SJSA1 (cell line): ENCODE measurements at places on chromosomes 16 and 17.

- DNase-seq, result no peak
Measured at GRCh38 chr17:81710514-81711308, 1.4 kb upstream of the SLC25A10 start.

DNA sequence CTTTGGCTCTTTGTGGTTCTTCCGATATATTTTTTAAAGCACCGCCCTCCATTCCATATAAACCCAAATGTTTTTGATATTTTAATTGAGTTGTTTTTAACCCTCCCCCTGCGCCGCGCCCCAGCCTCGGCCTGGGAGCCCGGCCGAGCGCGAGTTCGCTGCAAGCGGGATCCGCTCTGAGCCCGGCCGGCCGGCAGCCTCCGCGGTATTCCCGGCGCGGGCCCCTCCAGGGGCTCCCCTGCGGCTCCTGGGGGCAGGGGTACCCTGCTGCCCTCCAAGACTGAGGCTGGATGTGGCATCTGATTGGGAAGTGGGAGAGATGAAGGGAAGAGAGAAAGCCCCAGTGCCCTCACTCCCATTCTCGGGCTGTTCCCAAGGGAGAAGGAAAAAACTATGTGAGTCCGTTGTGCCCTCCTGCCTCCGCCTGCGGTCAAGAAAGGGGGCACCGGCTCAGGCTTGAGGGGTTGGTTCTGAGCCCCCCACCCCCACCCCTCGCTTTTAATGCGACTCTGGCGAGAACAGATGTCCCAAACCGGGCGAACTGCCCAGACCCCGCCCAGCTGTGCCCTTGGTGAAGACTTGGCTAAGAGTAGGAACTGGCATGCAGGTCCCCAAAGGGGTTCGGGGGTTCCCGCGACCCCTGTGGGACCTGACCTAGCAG, 8.6 kb downstream of the NEUROD2 start:
- DNase-seq, result no peak

- no peak for DNase-seq
Measured at GRCh38 chr17:40522961-40523310, 21.5 kb upstream of the TNS4 start.

DNA sequence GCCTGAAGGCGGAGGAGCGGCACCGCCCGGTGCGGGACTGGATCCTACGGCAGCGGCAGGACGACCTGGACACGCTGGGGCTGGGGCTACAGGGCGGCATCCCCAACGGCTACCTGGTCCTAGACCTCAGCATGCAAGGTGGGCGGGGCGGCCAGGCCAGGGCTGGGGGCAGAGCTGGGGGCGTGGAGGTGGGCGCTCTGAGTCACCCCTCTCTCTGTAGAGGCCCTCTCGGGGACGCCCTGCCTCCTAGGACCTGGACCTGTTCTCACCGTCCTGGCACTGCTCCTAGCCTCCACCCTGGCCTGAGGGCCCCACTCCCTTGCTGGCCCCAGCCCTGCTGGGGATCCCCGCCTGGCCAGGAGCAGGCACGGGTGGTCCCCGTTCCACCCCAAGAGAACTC, 7.9 kb downstream of the MSLN start:
- no peak for DNase-seq

DNA sequence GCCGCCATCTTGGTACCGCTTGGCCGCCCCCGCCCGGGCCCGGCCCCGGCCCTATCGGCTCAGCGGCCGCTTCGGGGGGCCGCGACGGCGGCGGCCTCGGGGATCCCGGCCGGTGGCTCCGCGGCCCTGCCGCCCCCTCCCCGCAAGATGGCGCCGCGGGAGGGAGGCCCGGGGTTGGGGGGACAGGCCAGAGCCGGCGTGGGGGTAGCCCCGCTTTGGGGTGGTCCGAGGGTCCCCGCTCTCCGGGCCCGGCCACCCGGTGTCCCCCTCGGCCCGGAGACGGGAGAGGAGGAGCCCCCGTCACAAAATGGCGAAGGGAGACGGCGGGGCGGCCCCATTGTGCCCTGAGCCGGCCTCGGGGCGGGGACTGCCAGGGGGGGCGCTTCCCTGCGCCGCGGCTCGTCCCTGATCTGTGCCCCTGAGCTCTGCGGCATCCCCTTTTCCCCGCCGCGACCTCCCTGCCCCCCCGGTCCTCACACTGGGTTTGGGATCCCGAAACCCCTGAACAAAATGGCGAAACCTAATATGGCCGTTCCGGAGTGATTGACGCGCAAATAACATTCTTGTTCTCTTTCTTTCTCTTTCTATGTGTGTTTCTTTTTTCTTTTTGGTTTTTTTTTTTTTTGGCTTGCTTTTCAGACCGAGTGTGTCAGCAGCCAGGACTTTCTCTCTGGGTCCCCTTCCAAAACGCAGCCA, 986 bp downstream of the HAPSTR1 start:
- peak; percentile 57 for DNase-seq

GRCh38 chr16:1861730-1862129, 10.2 kb downstream of the MEIOB start:
- no peak for DNase-seq

DNA sequence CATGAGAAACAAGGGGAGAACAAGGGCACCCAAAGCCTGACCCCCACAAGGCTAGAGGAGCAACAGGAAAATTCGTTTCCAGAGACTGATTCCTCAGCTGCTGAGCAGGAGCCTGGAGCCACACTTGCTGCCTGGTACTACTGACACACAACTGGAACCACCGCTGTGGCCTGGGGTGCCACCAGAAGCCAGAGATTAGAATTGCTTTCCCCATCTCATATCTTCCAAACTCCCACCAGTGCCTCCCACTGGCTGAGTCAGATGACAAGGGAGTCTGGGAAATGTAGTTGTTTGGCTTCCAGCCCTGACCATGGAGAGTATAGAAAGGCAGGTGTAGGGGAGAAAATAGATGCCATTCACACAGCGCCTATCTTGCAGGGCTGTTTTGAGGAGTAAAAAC, 4.1 kb upstream of the TMEM11 start:
- DNase-seq, result no peak

GRCh38 chr17:81173762-81174155, 7.7 kb upstream of the AATK start:
- no peak for DNase-seq

GRCh38 chr16:80569440-80570105, 28.8 kb downstream of the DYNLRB2 start:
- no peak for DNase-seq

DNA sequence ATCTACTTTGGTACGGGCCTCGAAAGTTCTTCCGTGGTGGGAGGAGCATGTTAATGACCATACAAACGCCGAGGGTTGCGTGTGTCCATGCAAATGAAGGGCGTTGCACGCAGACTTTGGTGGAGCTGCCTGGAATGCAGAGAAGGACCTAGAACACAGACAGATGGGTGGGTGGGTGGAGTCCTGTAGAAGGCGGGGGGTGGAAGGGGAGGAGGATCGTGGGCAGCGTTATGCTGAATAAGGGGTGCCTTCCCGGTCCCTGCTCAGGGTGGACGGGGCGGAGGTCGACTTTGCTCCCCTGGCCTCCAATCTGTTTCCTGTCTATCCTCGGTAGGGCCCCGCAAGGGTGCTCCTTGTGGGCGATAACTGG, 795 bp upstream of the PAQR4 start:
- DNase-seq, result no peak

DNA sequence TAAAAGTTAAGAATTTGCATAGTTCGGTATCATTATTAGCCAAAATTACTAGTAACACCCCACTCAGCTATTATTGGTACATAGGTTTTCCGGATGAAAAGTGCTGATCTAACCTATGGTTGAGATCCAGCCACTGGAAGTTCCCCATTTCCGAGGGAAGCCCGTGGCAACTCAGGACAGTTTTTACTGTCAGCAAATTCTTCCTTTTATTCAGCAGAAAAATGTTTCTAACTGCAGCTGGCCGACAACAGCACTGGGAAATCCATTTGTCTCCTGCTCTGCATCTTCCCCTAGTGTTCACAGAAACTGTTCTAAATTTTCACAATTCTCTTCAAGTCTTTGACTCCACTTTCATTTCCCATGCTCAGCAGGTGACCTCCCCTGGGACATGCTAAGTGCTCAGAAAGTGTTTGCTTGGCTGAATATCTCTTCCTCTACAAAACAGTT, 15.5 kb upstream of the MMD start:
- DNase-seq, result no peak

DNA sequence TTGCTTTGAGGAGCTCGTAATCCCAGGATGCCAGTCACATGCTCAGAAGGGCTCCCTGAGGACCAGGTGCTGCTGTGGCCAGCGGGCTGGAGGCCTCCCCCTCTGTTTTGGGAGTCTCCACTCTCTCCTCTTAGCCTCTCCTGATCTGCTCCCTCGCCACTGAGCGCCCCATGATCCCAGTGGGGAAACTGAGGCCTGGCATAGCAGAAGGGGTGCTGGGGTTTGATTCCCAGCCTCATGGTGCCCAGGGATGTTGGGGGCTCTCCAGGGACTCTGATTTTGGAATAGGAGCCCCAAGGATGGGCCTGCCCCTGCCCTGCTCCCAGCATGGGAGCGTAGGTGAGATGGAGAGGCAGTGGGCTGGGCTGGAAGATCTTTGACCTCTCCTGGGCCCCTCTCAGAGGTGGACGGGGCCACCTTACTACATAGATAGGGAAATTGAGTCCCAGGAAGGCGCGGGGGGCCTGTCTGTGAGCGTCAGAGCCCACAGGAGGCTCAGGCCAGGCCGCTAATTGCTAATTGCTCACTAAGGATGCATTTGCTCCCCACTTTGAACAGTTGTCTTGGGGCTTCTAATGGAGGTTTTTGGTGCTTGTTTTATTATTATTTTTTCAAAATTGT, 525 bp upstream of the ADCY7 start:
- DNase-seq, result no peak

DNA sequence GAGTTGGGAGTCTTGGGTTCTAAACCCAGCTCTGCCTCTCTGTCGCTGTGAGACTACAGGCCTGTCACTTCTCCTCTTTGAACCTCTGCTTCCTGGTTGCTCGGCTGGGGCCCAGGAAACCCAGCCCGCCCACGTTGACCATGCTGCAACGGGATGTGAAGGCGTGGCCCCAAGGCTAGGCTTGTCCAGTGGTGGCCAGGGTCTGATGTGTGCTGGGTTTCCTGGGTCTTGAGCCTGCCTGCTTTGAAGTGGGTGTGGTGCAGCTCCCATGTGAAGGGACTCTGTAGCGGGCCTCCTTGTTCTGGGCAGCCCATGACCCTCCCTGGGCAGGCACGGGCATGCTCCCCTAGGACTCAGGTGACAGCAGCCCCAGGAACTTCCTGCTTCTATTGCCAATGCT, 82.3 kb downstream of the SDR42E1 start:
- DNase-seq, result no peak
